Activated naive CD4-positive, alpha-beta T cell treated with anti-CD3 and anti-CD28 coated beads for 36 hours (primary cell): ENCODE measurements at places on chromosomes 5 and 9.
A peak's percentile ranks its signal among the peaks of the same experiment; 100 is the strongest.

DNA sequence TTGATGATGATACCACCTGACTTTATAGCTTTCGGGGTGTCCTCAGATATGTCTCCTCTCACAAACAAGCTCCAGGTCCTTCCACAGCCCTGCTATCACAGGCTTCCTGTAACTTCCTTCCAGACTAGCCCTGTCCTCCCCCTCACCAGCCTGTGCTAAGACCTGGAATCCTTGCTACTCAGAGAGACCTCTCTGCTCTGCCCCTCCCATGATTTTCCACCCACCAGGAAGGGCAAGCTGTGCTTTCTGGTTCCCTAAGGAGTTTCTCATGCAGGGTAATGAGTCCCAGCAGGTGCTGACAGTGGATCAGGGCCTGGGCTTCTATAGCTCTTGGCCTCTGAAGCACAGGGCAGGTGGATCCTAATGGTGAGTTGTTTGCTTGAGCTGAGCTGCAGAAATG, 86.9 kb downstream of the AOPEP start:
- DNase-seq = no peak

DNA sequence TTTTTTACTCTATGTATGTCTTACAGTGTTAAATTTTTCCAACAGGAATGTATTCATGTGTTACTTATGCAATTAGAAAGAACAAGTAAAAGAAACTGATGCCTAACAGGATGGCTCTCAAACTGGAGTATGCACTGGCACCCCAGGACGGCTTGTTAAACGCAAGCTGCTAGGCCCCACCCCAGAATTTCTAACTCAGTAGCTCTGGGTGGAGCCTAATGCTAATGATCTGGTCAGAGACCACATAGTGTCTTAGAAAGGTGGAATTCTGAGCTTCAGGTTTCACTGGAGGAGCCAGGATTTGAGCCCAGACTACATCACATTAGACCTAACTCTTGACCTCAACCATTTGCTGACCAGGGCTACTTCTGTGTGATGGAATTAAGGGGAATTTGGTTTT, 34.4 kb downstream of the SHC3 start:
- no peak for DNase-seq

DNA sequence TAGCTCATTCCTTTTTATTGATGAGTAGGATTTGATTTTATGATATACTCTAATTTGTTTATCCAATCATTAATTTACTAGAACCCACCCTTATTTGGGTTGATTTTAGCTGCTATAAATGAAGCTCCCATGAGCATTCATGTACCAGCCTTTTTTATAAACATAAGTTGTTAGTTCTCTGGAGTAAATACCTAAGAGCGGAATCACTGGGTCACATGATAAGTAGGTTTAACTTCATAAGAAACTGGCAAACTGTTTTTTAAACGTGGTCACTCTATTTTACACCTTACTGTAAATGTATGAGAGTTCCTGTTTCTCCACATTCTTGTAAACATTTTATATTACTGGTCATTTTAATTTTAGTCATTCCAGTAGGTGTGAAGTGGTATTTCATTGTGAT, 364.6 kb downstream of the NPR3 start:
- no peak for DNase-seq

GRCh38 chr9:113523421-113524141, 60.1 kb downstream of the RGS3 start:
- peak; percentile 55 for DNase-seq

DNA sequence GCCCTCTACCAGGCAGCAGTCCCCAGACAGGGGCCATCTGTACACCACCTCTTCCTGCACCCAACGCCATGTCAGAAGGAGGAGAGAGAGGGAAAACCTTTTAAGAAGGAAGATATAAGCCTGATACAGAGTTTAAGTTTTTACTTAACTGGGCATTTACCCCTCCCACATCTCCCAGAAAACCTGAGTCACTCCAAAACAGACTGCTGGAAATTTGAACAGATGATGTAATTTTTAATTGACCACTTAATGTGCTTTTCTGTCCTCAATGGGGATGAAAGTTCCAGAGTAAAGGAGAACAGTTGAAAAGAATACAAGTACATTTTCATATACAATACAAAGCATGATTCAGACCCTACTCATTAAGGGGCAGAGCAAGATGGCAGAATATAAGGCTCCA, 63.9 kb downstream of the TTC39B start:
- DNase-seq = no peak

GRCh38 chr5:60417500-60418181, 282.3 kb downstream of the DEPDC1B start:
- no peak for DNase-seq

- DNase-seq = peak; percentile 18
Measured at GRCh38 chr5:173010547-173011464, 27.2 kb downstream of the ATP6V0E1 start.

DNA sequence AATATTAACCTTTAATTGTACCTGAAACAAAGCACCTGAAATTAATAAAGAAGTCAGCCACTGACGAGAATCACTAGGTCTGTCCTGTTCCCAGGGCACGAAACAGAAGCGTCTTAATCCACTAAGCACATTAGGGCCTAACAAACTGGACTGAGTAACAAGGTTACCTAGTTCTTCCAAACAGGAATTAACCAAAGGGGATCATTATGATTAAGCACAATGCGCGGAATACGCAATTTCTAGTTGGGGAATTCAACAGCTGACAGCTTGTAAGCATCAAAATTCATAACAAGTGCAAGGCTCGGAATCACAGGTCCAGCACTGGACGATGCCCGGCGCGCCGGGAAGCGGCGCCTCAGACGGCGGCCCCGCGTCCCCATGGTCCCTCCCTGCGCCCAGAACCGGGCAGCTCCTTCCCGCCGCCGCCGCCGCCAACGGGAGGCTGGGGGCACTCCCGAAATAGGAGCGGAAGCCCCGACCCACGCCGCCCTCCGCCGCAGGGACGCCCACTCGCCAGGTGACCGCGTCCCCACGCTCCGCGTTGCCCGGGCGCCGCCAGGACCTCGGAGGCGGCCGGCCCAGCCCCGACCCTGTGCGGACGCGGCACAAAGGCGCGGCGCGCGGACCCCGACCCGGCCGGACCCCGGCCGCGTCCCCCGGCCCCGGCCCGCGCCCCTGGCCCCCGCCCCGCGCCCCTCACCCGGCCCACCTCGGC, 898 bp downstream of the CAMSAP1 start:
- peak; percentile 52 for DNase-seq

GRCh38 chr9:121434969-121435368, 64.7 kb downstream of the GGTA1 start:
- no peak for DNase-seq

DNA sequence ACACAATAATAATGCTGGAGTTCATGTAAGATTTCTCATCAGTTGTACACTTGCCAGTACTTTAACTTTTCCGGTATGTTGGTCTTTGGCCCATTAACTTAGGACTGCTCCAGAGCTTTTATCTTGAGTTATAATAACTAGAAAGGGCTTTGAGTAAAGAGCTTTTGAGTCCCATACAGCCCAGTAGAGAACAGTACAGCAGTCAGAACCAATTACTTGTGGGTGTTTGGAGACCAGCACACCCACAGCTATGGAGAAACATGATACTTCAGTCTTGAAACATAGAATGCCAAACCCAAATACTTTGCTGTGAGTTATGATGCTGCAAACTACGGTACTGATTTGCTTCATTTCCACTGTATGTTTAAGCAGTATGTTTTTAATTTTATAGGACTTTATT, 374.3 kb downstream of the CCDC171 start:
- DNase-seq = no peak

GRCh38 chr5:128464596-128464995, 73.4 kb downstream of the FBN2 start:
- DNase-seq = no peak

- DNase-seq = no peak
Measured at GRCh38 chr9:18720691-18721090, 246.7 kb downstream of the ADAMTSL1 start.

DNA sequence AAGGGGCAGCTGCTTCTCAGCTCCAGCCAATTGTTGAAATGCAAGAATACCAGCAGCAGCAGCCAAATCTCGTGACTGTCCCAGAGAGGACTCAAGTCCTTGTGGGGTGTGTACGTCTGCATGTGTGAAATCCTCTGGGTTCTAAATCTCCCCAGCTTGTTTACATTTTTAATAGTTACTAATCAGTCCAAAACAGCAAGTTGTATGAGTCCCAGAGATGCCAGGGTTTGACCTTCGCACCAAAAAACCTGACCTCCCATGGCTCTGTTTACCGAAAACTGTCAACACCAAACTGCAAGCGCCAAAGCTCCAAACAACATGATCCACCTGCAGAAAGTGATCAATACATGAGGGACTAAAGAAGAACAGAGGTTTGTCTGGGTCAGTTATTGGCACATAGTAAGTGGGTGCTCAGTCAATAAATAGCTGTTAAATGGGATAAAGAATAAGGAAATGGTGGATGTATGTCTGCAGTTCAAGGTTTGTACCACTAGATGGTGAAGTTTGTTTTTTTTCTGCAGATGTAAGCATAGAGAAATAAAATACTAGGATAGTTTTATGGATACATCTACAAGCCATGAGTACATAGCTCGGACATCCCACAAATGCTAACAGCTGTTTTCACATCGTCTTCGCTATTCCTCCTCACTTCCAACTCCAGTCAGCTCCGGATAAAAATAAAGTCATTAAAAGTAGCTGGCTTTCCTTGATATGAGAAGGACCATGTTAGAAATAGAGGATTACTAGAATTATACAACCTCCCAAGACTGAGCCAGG, 85.3 kb upstream of the ADRB2 start:
- no peak for DNase-seq

- no peak for DNase-seq
Measured at GRCh38 chr5:172943906-172944305, 15.3 kb upstream of the RPL26L1 start.

DNA sequence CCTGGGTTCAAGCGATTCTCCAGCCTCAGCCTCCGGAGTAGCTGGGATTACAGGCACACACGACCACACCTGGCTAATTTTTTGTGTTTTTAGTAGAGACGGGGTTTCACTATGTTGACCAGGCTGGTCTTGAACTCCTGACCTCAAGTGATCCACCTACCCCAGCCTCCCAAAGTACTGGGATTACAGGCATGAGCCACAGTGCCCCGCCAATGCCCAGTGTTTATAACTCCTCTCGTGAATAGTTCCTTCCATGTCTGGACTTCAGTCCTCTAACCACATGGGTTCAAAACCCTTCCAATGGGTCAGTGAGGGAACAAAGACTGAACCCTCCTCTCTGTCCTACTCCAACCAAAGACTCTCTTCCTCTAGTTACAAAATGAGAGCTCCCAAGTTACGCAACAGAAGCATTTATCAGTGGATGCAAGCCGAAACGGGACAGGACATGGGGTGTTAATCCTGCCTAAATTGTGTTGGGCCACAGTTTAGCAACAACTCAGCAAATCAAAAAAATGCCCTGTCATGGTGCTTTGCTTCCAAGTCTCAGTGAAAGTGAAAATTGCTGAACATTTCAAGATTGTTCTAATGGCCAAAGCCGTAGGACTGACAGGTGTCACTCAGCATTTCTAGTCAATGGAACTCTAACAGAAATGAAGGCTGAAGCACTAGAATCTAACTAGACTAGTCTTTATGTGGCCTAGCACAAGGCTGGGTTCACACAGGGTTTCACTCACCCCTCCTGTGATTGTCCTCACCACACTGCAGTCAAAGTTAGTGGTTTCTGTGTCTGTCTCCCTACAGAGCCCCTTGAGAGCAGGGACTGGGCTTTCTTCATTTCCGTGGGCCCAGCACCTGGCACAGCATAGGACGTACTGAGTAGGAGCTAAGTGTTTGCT, 3.2 kb upstream of the TMEM245 start:
- DNase-seq = no peak

- peak; percentile 87 for DNase-seq
Measured at GRCh38 chr5:140251527-140251973, 51.4 kb downstream of the PFDN1 start.

DNA sequence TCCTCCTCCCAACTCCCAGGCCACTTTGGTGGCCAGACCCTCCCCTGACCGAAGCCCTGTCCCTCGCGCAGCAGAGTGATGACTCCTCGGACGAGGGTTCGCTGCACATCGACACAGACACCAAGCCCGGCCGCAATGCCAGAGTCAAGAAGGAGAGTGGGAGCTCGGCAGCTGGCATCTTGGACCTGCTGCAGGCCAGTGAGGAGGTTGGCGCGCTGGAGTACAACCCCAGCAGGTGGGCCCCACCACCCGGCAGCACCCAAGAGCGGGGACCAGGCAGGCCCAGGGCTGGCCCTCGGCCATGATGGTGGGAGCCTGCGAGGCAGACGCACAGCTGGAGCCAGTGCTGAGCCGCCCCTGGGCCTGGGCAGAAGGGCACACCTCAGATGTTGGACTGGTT, 90.6 kb downstream of the PHF2 start:
- no peak for DNase-seq

DNA sequence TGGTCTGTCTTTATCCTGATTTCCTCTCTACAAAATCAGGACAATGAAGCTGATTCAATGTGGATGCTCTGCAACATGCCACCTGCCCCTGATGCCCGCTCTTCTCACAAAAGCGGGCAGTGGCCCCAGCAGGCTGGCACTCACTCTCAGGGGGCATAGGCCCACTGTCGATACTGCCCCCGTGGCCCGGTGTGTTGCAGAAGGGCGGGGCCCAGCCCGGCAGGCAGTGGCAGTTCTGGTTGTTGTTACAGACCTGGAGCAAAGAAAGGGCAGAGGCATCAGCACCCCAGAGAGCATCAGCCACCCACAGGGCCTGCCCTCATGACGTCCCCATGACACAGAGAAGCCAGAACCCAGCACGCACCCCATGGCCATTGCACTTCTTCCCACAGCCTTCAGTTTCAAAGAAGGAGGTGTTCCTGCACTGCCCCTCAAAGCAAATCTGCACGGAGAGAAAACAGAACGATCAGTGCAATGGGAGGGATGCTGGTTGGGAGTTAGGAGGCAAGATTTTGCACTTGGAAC, 31.5 kb downstream of the NIPAL4 start:
- DNase-seq = no peak

- no peak for DNase-seq
Measured at GRCh38 chr5:17806818-17807468, 172.7 kb downstream of the TAF11L14 start.

DNA sequence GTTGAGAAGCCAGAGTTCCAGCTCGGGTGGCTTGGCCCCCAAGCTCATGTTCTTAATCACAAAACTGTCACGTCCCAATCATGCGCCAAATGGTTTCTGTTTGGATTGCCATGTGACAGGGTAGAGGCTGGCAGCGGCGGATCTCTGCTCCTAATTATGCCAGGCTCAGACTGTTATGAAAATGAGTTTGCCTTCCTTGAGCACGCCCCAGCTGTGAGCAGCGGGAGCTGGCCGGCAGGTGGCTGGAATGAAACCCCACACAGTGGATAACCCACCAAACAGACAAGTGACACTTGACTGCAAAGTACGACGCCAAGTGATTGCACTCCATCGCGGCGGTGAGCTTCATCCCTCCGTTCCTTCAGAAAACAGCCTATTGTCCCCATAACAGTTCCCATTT, 75.4 kb downstream of the CFAP77 start:
- DNase-seq = no peak

DNA sequence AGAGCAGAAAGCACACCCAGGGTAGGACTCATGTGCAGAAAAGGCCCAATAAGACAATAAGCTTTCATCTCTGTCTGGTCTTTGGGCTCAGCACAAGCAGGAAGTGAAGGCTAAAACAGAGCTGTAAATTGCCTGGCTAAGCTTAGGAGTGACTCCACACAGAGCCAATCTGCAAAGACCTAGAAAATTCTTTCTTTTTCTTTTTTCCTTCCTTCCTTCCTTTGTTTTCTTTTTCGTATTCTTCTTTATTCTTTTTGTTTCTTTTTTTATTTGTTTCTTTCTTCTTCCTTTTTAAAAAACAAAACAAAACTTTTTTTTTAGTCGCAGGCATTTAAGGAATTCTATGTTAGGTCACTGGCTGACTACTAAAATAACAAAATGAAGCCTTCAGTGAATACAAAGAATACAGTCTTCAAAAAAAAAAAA, 12.2 kb downstream of the SLC35A4 start:
- DNase-seq = no peak
